ENCODE measurements at places on chromosomes 2 and 18.

- no peak for DNase-seq
Measured at GRCh38 chr2:18253686-18254197, 306.7 kb downstream of the RDH14 start.

GRCh38 chr2:10452312-10452711 lies 4.2 kb upstream of the ODC1 start:
- DNase-seq: no peak

DNA sequence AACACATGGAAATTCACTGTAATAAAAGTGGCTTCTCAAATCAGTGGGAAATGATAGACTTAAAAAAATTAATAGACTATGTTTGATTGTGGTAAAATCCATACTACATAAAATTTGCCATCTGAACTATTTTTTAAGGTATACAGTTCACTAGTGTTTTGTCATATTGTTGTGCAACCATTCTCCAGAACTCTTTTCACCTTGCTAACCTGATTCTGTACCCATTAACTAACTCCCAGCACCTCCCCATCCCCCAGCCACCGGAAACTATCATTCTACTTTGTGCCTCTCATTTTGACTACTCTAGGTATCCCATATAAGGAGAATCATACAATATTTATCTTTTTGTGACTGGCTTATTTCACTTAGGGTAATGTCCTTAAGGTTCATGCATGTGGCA lies 153.3 kb downstream of the PTPRM start:
- DNase-seq: no peak

DNA sequence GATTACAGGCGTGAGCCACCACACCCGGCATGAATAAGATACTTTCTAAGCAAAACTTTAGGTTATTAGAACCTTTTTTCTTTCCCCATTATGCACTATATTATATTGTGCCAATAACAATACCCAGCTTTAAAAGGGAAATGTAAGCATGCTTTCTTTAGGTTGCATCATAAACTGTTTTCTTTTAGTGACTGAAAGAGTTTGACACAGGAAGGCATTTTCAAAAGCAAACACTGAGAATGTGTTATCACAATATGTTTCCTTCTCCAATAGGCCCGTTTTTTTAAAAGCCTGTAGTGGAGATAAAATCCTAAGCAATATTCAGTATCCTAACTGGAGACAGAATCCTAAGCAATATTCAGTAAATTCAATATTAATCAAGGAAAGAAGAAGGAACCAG lies 16.7 kb upstream of the EPB41L5 start:
- DNase-seq: no peak

- DNase-seq: no peak
Measured at GRCh38 chr2:232512602-232513001, 7.6 kb upstream of the PRSS56 start.

- DNase-seq: no peak
Measured at GRCh38 chr2:119063177-119063576, 95.4 kb downstream of the C1QL2 start.

- DNase-seq: no peak
Measured at GRCh38 chr2:178530625-178531142, 50.4 kb downstream of the PLEKHA3 start.

GRCh38 chr2:232598293-232598692 lies 35.1 kb upstream of the EFHD1 start:
- DNase-seq: no peak

DNA sequence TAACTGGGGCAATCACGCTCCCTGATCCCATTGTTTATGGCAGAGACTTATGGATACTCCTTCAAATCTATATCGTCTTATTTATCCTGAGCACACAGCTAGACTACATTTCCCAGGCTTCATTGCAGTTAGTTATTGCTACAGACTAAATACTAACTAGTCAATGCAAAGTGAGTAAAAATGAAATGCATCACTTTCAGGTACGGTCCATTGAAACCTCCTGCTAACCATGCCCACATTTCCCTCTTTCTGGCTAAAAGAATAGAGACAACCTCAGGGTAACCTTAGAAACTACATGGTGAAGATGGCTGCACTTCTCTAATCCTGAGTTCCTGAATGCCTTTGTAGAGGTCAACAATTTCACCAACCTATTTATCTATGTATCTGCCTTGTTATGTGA lies 437.4 kb downstream of the EPHA4 start:
- DNase-seq: no peak

DNA sequence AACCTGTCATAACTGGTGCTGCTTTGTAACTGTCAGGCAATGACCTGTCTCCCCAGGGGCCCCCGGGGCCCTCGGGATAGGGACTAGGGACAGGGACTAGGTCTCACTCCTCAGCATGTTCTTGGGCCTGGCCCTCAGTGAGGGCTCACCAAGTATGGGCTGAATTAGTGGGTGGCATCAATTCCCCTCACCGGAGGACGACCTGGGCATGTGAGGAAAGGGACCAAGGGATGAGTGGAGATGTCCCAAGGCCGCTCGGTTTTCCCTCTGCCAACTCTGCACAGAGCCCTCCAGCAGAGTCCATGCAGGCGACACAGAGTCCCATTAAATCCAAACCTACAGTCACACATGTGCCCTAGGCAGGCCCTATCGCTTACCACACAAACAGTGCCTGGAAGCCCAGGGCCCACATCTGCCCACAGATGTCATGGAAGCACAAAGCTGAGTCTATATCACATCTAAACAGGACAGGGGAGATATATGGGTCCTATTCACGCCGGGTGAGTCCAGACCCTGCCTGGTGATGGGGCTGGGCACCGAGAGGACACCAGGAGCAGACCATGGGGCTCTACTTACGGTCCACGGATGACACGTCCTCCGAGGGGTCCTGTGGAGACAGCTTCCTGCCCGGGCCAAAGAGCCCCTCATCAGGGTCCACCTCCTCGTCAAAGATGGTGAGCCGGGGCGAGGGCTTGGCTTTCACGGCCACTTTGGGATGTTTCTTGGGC lies 26.6 kb downstream of the HS1BP3 start:
- no peak for DNase-seq

- no peak for DNase-seq
Measured at GRCh38 chr2:144529841-144530240, 9.9 kb upstream of the ZEB2 start.

DNA sequence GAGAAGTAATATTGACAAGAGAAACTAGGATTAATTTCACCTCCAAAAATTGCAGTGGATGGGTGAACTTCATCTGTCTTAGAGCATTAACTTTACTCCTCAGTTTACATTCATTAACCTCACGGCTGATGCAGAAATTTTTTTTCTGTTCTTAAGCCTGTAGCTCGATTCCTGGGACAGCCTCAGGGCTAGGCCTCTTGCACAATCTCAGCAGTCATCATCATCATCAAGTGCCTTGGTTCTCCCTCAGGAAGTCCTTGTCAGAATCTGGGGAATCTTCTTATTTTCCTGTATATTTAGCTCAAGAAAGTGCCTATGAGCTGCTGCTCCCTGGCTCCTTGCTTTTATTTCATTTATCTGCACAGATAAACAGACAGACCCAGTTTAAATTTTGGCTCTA lies 1272.2 kb upstream of the LRRTM1 start:
- no peak for DNase-seq

GRCh38 chr18:10190564-10190963 lies 263.9 kb upstream of the APCDD1 start:
- DNase-seq: no peak

DNA sequence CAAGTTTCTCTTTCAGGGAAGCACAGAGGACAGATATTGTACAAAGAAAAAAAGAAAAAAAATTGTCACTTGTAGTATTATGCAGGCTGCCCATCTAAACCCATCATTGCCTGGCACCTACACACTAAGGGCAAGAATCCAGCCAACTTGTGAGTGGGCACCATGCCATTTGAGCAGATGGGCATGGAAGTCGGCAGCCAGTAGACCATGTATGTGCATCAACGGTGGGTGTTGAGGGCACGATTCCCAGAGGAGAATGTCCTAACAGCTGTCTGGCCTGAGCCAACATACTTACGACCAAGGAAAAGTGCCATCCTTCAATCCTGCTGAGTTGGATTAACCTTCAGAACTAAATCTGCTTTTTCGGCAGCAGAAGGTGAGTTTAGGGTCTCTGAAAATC lies 63.9 kb downstream of the ARHGAP15 start:
- no peak for DNase-seq

DNA sequence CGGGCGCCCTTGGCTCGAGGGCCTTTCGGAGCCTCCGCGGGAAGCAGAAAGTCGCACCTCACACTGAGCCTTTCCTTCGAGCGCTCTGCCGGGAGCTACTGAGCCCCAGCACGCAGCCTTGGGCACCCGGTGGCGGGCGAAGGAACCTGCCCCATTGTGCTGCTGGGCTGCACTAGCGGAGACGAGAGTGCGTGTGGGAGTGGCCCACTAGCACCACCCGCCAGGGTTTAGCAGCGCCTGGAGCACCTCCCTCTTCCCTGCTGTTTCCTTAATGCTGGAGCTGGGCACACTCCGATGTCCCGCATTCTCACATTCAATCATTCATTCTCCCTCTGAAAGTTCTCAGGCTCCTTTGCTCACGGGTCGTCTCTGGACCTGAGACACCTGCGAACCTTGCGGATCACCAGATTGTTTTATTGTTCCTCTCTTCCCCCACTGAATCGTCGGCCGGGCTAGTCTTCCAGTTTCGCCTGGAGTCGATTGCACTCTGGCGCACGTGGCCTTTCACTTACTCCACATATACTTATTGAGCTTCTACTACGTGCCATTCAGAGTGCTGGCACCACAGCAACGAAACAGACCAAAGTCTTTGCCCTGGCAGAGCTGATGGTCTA lies 8.5 kb upstream of the PAX3 start:
- DNase-seq: no peak

DNA sequence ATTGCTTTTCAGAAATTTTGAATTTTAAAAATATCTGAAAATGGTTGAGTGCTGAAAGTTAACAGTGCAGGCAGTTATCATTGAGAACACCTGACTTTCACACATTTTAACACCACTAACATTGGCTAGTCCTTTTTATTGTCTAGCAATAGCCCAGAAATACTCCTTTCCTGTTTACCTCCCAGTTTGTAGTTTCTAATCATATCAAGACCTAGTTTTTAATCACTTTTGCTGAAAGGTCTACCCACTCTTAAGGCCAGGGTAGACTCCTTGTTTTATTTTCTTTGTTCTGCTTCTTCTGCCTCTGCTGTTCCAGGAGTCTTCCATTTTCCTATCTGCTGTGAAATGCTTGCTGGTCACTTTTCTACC lies 72.1 kb downstream of the UBE2E3 start:
- no peak for DNase-seq

- no peak for DNase-seq
Measured at GRCh38 chr2:215080545-215080944, 57.9 kb downstream of the ABCA12 start.

DNA sequence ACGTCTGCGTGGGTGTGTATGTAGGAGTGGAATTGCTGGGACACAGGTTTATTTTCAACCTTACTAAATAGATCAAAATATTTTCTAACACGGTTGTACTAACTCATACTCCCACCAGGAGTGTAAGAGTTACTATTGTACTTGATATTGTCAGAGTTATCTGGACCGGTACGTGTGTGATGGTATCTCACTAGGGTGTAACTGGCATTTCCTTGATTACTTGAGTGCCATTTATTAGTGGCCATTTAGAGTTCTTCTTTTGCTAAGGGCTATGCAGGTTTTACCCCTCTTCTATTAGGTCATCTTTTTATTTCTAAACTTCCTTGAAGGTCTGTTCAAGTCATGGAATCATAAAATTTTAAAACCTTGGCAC lies 33.5 kb downstream of the CENPO start:
- DNase-seq: no peak

DNA sequence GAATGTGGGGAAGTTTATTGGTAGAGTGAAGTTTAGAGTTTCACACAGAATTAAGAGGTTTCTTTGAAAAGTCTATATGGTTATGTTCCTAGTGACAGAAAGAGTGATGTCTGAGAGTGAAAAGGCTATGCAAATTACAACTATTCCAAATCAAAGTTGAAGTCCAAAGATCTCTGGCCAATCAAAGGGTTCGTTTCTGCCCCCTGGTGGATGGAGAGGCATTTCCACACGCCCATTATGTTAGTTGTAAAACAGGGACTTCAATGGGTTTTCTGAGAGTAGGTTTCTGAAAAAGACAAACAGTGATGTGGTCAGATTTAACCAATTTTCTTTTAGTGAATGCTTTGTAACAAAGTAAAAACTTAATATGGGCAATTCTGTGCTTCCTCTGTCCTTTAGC lies 441.5 kb upstream of the POU3F3 start:
- no peak for DNase-seq

GRCh38 chr2:86065512-86065911 lies 40.2 kb downstream of the POLR1A start:
- no peak for DNase-seq

Measured in esophagus squamous epithelium (tissue), 5 donors.